ENCODE measurements at places on chromosomes 1 and 21.

GRCh38 chr1:239739919-239740318 is 351.8 kb upstream of the FMN2 start:
- DNase-seq, result no peak

DNA sequence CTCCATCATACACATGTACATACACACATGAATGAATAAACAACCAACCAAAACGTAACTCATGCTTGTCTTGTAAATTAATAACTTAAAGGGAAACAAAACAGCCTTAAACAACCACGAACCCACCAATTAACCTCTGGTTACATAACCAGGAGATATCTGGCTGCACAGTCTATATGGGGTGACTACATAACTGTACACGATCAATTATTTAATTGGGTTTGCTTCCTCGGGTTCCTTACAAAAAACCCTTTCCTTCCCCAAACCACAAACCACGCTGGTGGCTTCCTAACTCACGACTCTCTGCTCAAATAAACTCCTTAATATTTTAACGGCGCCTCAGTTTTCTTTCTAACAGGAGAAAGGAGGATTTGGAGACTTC is 744 bp downstream of the ZNF670 start:
- no peak for DNase-seq

DNA sequence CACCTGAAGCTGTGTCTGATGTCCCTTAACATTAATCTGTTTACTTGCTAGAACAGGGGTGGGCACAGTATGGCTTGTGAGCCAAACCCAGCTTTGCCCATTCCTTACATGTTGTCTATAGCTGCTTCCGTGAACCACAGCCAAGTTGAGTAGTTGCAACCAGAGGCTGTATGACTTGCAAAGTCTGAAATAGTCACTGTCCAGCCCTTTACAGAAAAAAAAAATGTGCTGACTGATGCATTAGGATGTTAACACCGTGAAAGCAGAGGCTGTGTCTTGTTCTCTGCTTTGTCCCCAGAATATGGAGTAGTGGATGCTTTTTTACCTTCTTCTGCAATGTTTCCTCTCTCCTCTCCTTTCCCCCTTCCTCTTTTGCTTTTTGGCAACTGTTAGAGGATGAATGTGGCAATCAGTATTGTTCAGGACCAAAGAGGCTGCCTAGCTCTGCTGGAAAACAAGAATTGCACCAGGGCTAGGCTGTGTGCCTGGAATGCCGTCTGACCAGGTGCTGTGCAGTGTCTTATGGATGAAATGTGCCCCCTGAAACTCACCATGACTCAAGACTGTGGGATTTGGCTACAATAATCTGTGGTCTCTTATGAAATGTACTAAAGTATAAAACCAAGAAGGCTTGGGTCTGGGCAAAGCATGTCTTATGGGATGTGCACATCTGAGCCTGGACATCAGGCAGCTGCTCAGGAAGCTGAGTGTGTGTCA is 79.6 kb upstream of the GCLM start:
- no peak for DNase-seq

DNA sequence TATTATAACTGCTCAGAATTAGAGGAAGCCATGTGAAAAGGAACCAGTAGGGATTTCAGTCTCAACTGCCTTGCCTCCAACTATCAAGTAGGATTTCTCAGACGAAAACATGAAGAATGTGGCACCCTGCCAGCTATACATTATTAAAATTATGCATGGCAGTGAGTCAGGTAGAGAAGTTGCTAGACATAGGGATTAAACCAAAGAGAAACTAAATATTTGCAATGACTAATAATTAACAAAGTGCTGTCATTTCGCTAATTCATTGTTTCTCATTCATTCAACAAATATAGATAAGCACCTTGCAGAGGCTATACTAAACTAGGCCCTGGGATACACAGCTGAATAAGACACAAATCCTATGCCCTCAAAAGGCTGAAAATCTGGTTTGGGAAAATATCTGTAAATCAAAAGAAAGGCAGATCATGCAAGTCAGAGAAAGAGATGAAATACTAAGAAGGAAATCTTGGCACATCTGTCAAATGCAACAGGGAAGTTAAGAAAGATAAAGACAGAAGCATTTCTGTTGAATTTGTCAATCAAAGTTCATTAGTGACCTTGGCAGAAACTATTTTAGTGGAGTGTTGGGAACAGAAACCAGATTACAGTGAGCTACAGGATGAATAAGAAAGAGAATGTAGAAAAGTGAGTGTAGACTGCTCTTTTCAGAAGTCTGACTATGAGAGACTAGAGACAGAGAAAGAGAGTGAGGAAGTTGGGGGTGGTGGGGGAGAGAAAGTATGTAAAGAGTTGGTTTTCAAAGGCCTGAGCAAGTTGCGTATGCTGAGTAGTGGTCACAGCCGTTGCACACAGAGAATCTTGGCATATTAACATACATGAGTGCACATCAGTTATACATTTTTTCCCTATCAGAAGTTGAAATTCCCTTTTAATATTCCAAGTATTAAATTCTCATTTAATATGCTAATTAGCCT is 14.7 kb upstream of the NBPF11 start:
- DNase-seq, result no peak

GRCh38 chr1:52365071-52365745 is 797 bp downstream of the CC2D1B start:
- no peak for DNase-seq

DNA sequence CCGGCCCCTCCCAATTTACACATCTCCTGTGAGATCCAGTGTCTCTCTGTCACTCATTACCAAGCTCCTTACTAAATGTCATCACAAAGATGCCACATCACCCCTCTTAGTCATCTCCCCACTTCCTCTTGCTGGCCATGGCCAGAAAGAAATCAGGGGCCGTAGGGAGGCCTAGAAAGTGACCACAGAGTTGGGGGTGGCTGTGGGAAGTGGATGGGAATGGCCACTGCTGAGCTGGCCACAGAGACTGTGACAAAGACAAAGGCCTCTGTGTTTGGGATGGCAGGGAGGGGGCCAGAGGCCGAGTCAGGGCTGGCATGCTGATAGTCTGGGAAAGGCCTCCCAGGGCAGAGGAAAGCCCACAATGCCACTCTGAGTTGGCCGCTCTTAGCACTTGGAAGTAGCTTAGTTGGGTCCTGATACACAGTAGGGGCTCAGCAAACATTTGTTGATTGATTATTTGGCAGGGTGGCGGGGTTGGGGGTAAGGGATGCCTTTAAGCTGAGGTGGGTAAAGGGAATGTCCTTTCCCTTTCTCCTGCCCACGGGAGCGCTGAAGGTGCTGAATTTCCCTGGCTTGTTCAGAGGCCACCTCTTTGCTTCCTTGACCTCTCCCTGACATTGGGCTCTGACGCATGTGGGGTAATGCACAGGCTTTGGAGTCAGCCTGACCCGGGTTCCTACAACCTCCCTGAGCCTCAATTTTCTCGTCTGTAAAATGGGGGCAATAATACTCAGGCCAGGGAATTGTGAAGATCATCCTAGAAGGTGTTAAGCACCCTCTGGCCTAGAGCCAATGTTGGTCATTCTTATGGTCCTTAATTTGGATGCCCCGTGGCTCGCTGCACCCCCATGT is 13.2 kb downstream of the NAV1 start:
- no peak for DNase-seq

GRCh38 chr1:192448026-192448578 is 127.5 kb upstream of the RGS1 start:
- DNase-seq, result no peak

GRCh38 chr1:4021136-4021973 is 121.3 kb upstream of the C1orf174 start:
- no peak for DNase-seq

DNA sequence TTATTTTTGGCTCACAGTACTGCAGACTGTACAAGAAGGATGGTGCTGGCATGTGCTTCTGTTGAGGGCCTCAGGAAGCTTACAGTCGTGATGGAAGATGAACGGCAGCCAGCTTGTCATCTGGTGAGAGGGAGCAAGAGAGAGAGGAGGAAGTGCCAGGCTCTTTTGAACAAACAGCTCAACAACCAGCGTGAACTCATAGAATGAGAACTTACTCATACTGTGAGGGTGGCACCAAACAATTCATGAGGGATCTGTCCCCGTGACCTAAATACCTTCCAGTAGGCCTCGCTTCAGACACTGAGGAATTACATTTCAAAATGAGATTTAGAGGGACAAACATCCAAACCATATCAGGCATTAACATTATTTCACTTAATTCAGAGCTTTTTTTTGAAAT is 84.7 kb downstream of the PKN2 start:
- DNase-seq, result no peak
